Fibroblast of mammary gland (primary cell): ENCODE measurements at places on chromosomes 2 and 18.

- DNase-seq = no peak
Measured at GRCh38 chr18:27447451-27447881, 262.4 kb upstream of the CHST9 start.

GRCh38 chr2:46549166-46549844 lies 69.9 kb downstream of the TMEM247 start:
- DNase-seq = no peak

DNA sequence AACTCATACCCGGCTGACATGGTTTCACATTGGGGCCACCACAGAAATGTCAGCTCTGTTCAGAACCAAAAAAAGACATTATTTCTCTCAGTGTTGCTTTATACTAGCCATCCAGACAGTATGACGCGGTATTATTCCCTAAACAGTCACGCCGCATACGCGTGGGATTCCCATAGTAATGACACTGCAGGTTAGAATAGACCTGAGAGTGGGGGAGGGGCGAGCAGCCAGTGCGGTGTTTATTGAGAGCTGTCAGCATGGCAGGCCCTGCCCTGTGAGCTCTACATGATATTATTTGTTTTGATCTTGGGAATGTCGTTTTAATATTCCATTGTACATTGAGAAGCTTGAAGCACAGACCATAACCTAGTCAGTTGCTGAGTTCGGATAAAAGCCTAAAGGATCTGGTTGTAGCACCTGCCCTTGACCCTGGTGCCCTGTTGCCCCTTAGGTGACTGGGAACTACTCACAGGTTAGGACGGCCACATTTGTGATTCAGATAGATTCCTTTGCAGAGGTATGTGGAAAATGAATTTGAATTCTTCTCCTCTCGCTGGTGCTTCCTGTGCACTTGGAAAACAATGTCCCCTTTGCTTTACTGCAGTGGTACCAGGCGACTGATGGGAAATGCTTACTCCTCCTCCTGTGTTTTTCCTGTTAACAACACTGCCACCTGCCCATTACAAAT lies 150.1 kb downstream of the ARHGAP28 start:
- no peak for DNase-seq

GRCh38 chr18:63562284-63562683 lies 20.1 kb downstream of the SERPINB12 start:
- no peak for DNase-seq

DNA sequence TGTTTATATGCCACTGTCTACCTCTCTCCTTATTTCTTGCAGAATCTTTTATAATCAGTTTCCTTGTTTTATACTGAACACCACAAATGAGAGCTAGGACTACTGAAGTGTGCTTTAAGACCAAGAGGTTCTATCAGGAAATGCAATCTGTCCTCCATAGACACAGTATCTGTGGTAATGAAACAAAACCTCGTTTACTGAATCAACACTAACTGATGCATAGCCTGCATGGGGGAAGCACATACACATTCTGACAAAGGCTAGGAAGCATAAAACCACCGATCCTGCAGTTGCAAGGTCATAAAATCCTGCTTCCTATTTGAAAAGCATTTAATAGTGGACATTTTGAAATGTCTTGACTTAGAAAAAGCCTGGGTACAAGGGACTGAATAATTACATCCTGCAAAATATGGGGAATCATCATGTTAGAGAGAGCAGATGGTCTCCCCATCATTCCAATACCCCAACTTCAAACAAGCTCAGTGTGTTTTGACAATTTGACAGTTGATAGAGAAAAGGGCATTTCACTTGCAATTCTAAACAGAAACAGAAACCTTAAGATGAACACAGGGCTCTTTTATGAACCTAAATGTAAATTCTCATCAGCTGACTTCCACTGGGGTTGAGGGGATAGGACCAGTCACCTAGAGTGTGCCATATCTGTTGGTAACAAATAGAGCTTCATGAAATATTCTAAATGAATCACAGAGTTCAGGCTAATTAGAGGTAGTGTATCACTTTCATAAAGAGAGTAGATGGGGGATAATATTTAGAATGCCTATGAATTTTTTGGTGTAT lies 1845.6 kb upstream of the PIK3C3 start:
- DNase-seq = no peak

GRCh38 chr2:156466739-156467405 lies 30.7 kb downstream of the GPD2 start:
- peak; percentile 71 for DNase-seq

DNA sequence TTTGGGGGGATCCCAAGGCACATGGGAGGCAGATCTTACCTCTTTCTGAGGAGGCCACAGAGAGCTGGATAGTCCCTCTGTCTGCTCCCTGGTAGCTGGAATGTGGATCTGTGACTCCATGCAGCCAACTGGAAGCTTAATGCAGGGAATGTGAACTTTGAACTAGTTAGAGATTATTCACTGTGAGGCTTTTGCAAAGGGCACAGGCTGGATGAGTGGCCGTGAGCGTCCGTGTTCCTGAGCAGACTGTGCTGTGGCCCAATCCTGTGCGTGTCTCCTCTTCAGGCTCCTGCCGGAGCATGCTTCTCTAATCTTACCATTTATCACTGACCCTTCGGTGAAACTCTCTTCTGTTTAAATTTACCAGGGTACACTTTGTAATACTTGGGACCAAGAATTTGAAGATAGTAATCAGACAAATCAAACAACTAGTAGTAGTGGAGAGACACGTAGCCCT lies 187.6 kb downstream of the PTPRM start:
- DNase-seq = no peak

DNA sequence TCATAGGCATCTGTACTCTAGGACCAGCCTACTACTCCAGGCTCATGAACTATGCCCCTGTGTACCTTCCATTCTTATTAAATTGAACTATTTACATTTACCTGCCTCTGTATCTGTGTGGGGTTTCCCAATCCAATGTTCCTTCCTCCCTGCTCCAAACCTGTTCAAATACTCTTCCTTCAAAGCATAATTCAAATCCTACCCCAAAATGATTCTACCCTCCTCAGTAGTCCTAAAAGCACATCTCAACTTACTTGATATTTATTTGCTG lies 3.8 kb downstream of the MEMO1 start:
- no peak for DNase-seq

DNA sequence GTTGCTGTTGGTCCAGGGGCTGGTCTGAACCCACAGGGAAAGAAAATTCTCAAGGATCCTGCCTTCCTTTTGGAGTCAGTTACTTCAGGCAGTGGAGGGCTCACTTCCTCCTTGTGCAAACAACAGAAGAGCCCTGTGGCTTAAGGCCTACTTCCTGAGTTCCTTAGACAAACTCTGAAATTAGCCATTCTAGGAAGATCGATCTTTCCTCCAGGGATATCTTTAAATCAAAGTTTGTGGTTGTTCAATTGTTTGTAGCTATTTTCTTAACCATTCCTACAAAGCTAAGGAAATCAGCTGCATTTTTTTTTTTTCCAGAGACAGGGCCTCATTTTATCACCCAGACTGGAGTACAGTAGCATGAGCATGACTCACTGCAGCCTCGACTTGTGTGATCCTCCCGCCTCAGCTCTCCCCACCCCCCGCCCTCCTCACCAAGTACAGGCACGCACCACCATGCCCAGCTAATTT lies 156.0 kb downstream of the TANC1 start:
- peak; percentile 88 for DNase-seq

DNA sequence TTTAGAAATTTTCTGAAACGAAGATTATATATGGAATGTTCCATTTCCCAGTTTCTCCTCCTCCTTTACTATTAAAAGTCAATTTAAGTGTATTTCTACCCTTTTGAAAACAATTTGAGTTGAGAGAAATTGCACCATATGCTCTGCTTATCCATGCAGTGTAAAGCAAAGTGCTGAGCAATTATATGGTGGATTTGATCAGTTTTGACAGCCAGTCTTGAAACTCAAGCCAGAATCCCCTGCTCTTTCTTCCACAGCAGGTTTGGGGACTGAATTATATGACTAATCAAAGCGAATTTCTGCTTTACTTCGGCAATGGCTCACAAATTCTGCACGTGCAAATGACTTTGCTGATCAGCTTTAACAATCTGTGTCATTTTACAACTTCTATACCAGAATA lies 1183.6 kb downstream of the LRP1B start:
- DNase-seq = no peak

DNA sequence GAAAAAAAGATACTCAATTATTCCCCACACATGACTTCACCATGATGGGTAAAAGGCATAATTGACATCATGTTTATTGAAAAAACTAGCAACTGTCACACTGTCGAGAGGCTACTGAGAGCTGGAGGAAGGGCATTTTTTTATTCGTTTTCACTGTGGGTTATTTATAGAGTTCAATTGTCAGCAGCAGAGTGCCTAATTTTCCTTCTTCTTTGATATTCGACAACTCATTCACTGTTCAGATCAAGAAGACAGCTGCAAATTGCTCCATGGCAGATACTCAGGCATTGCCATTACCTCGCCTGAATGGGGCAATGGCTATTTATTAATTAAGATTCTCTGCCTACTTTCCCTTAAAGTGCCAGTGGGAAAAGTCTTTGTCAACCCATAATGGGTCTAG lies 197.5 kb upstream of the NRP2 start:
- DNase-seq = no peak
